Nucleus accumbens (tissue), 56 donors: ENCODE measurements at places on chromosomes 7 and 10.

DNA sequence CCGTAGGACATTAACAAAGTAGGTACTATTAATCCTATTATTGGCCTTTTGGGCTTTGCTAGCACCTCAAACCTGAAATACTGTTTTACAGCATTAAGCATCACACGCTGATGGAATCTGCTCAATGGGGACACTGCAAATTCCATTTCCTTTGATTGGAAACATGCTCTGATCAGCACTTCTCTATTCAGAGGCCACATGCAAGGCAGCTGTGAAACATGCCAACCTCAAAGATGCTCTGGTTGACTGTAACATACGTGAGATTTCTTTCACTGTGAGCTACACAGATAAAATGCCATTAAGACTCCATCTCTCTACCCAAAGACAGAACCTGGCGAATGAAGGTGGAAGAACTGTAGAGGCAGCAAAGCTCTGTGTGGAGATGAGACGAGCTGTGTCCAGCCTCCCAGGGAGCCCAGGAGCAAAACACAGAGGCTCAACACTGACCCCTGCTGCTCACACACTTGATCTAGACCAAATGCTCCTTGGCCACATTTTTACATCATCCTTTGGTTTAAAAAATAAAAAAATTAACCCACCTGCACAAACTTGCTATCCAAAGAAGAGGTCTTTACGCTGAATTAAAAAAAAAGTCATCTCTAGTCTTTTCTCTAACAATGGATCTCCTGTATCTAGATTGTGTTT lies 8.0 kb downstream of the RSU1 start:
- no peak for DNase-seq

- no peak for DNase-seq
These were observed 71.2 kb downstream of the ARHGAP21 start for GRCh38 chr10:24652381-24652957.

DNA sequence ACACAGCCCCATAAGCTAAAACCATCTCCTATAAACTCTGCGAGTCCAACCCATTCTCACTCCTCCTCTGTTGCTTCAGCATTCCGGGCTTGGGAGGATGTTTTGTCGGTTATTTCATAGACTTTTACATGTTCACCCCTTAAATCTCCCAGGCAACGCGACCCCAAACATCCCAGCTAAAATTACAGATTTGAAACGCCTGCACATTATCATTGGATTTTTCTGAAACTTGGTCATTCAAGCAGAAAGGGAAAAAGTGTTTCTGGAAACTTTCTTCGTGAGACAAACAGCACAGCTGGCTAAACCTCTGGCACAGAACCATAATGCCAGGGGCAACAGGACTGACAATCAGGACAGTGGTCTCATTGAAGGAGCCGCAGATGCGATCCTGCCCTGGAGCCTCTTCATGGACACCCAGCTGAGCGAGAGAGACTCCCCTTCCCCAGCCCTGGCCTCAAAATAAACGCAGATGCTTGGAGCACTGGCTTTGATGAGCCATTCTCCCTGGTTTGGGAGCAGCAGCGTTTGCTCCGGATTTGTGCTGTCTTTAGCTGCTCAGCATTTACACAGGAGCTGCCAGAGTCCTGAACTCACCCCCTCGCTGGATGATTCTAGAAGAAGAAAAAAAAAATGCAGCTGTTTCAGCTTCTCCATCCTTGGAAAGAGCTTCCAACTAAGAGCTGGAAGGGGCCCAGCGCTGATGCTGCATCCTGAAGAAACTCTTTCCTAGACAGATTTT lies 30.1 kb downstream of the AFAP1L2 start:
- DNase-seq: no peak

DNA sequence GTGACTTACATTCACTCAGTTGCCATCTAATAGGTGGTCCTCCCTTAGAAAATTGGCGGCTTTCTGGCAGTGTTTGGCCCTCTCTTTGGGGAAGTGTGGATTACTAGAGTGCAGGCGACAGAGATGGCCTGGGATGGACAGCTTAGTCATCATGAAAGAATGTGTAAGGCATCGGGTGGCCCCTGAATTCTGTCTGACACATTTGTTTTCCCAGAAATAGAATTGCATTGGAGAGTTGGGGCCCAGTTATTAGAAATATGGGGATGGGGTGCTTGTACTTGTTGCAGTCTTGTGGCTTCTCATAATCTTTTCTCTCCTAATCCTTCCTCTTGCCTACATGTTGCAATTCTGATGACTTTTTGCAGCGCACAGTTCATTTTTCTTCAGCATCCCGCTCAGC lies 13.8 kb downstream of the TCF7L2 start:
- no peak for DNase-seq

GRCh38 chr7:89623018-89623672 lies 531.1 kb upstream of the STEAP1 start:
- DNase-seq: peak; percentile 5

DNA sequence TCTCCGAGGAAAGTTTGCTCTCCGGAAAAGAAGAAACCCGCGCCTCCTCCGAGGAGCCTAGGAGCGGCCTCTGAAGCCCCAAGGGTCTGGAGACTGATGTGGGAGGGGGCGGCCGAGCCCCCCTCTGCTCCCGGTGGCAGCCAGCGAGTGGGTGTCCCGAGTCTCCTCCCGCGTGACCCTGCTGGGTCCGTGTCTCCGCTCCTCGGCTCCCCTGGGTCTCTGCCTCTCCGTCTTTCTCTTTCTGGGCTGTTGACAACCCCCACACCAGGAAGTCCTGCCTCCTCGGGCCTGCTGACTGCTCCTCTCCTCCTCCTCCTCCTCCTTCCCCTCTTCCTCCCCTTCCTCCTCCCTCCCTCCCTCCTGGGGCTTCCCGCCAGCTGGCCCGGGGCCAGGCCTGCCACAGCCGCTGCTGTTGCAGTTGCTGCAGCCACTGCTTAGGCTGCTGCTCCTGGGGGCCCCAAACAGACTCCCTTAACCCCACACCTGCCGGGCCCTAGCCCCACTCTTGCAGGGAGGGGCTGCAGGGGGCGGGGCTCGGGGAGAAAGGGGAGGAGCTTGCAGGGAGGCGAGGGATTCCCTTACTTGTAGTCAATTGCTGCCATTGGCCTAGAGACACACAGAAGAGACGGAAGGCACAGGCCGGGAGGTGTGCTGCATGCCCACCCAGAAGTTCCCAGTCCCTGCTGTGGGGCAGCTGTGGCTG lies at the start of gene TSC22D4:
TSS of gene TSC22D4 (minus strand) at position 257 of the 703 bp plus-strand sequence. CDS start 1,176 bp downstream, outside the sequence.
- peak; percentile 75 for DNase-seq

- DNase-seq: no peak
These were observed 47.5 kb downstream of the TASOR2 start for GRCh38 chr10:5732141-5732540.

GRCh38 chr7:98372993-98373392 lies 27.9 kb downstream of the BAIAP2L1 start:
- DNase-seq: no peak

DNA sequence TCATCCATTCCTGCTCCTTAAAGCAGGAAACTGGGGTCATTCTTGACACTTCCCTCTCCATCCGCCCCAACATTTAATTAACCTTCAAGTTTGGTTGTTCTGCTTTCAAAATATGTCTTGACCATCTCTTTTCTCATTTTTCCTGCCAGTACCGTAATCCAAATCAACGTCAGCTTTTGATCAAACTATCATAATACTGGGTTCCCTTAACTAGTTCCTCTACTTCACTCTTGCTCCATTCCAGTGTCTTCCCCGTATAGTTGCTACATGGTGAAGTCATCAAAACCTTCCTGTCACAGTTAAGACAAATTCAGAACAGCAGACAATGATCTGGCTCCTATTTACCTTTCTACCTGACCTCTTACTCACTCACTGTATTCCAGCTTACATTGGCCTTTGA lies 6.6 kb upstream of the KLF14 start:
- no peak for DNase-seq

DNA sequence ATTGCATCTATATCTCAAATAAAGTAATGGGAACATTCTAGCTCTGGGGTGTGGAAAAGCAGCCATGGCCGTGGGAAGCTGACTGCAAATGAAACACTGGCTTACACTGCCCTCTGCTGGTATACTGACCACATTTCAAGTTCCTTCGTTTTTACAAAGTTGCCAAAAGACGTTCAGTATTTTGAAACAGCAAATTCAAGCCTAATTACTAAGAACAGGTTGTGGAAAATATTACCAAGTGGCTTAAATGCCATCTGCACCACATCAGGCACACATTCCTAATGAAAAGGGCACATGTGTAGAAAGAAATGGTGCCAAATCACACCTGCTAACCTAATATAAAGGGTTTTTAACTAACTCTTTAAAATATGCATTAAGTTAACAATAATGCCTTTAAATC lies 83.9 kb downstream of the JAZF1 start:
- DNase-seq: no peak

- no peak for DNase-seq
These were observed 100.0 kb downstream of the GRID1 start for GRCh38 chr10:86266446-86267242.
